ENCODE measurements at places on chromosomes 4 and X.

- DNase-seq: no peak
Observed at GRCh38 chr4:154433543-154433942, 58.1 kb downstream of the DCHS2 start.

GRCh38 chr4:144423930-144424329 lies 222.0 kb upstream of the HHIP start:
- no peak for DNase-seq

DNA sequence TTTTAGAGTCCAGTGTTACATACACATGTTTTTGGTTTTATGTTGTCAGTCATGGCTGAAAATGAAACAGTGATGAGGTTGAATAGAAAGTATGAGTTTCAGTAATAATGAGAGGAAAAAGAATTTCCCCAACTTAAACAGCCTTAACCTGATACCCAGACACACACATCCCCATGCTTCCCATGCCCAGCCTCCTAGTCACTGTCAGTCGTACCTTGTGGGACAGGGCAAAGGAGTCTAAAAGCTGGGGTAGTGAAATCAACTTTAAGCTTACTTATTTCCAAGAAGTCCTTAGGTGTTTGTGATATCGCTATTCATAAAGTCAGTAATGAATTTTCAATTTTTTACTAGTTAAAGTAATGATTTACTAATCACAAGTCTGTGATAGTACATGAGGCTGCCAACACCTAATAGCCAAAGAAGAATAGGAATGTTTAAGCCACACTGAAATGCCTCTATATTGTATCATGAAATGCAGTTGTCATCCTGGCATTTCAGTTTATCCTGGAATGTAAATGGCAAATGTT lies 24.3 kb upstream of the GPR34 start:
- DNase-seq: no peak

- DNase-seq: no peak
Observed at GRCh38 chr4:1711571-1712215, 426 bp downstream of the SLBP start.

DNA sequence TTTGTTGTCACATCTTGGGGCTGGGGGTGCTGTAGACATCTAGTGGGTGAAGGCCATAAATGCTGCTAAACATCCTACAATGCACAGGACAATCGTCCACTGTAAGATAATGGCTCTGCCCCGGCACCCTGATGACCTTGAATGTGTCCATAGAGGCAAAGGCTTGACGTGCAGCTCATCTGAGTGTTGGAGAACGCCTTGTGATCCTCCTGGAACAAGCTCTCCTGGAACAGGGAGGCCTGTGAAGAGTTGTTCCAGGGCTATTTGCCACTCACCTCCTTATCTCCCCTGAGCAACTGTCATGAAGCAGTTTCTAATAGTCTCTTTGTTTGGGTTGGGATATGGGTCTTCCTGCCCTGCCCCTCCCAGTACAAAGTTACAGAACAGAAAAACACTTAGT lies 15.2 kb upstream of the PCYT1B start:
- DNase-seq: no peak

- no peak for DNase-seq
Observed at GRCh38 chrX:114134465-114134864, 449.4 kb upstream of the HTR2C start.

DNA sequence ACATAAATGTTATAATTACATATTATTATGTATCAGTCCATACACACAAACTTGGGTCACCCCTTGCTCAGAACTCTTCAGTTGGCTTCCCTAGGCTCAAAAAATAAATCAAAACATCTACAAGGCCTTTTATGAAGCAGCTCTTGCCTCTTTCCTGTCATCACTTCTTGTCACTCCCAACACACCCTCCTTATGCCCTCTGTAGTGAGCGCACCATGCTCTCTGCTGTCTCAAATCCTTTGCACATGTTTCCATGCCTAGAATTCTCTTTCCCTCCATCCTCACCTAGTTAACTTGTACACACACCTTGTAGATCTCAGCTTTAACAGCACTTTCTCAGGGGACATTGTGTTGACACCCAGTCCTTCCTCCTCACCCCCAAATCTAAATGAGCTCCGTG lies 53.0 kb downstream of the ATP8A1 start:
- DNase-seq: no peak

Measured in NCI-H1694 treated with DMSO at 0.1 percent for 48 hours (cell line).